ENCODE measurements at places on chromosomes 7 and 10.

DNA sequence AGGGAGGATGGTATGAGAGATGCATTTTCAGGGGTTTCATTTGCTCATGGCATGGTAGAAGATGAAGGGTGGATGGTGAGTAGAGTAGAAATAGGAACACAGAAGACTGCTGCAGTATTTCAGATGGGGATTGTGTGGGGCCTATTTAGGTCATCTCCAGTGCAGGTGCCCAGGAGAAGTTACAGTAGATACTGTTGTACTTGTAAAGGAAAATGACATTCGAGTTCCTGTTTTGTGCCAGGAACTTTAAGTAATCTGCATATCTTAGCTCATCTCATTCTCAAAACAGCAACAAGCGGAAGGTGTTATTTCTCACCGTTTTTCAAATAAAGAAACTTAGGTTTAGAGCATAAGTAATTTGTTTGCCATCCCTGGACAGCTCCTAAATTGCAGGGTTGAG is 156.2 kb downstream of the AUTS2 start:
- no peaks in the 10 kb centered on the region for H3K36me3 ChIP-seq
- no peak overlapping the region for H3K4me3 ChIP-seq
- no peak for DNase-seq
- H3K27ac ChIP-seq: no peak overlapping the region
- no peaks in the 10 kb centered on the region for H3K27me3 ChIP-seq

DNA sequence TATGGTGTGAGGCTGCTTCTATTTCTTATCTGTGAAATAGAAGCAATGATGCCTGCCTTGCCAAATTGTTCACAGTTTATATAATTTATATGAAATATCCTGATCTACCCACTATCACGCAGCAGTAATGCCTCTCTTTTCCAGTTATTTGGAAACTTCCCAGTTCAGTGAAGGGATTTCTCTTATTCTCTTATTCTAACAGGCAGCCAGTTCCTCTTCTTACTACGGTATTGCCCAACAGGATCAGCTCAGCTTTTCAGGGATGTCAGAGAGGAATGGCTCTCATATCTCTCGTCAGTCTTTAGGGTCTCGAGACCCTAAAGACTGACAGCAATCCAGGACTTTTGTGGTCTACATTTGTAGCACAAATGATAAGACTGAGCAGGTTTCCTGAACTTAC is 215.6 kb downstream of the CREB5 start:
- H3K4me3 ChIP-seq: peak overlapping the region; percentile 41
- no peak for DNase-seq
- no peaks in the 10 kb centered on the region for H3K36me3 ChIP-seq

GRCh38 chr7:100567751-100568175 is 5.9 kb downstream of the SAP25 start:
- peaks cover 7% of the 10 kb centered on the region for H3K36me3 ChIP-seq
- peaks cover 42% of the 10 kb centered on the region for H3K4me1 ChIP-seq
- peaks cover 7% of the 10 kb centered on the region for H3K27me3 ChIP-seq
- H3K27ac ChIP-seq: no peak overlapping the region

- H3K27ac ChIP-seq: no peak overlapping the region
- H3K27me3 ChIP-seq: peaks cover 23% of the 10 kb centered on the region
- no peaks in the 10 kb centered on the region for H3K36me3 ChIP-seq
- H3K4me1 ChIP-seq: no peaks in the 10 kb centered on the region
- no peak overlapping the region for H3K4me3 ChIP-seq
Observed at GRCh38 chr10:122713091-122713885, 13.6 kb upstream of the C10orf120 start.

GRCh38 chr7:74175340-74175739 is 1.2 kb downstream of the EIF4H start:
- peaks cover 7% of the 10 kb centered on the region for H3K4me1 ChIP-seq
- H3K4me3 ChIP-seq: peak overlapping the region; percentile 93
- peak; percentile 22 for DNase-seq

DNA sequence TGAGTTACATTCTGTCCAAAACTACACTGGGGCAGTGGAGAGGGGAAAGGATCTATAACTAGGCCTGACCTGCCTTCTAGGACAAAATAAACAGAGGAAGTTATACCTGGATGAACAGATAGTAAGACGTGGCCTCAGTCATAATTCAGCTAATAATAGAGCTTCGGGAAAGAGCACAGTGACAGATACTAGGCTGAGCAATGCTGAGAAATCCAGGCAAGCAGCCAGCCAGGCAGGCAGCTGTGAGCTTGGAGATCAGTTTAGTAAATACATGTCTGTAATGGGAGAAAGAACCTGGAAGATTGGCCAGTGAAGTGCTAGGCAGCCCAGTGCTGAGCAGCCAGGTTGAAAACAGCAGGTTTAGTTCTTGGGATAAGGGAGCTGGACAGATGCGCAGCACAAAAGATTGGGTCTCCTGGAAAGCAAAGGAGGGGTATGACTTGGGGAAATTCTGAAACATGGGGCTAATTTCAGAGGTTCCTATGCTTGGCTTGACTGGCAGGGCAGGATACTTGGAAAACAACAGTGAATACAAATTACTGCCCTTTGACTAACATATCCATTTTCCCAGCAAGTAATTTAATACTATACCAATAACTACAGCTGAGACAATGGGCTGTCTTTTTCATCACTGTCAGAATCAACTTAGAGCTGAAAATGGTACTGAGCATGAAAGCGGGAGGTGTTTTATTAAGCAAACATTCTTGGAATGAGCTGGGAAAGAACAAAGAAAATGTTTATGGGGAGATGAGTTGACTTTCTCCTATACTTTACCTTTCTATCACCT is 140.8 kb downstream of the DGKB start:
- H3K27me3 ChIP-seq: no peaks in the 10 kb centered on the region
- H3K36me3 ChIP-seq: no peaks in the 10 kb centered on the region
- DNase-seq: peak; percentile 50
- no peaks in the 10 kb centered on the region for H3K4me1 ChIP-seq
- no peak overlapping the region for H3K4me3 ChIP-seq
- H3K27ac ChIP-seq: no peak overlapping the region

DNA sequence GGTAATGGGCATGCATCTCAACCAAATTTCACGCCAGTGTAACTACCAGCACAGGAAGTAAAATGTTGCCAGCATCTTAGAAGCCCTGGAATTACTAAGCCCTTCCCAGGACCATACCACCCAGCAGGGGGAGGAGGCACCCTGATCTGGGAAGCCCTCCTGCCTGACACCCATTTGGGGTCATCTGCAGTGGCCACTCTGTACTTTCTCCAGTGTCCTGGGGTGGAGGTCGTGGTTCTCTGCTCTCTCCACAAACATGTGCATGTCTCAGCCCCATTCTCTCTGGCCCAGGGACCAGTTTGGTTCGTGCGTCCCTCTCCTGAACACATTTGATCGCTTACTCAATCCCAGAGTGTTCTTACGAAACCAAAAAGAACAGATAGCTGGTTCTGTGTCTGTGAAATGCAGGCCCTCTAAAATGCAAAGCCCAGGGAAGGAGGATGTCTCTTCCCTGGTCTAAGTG is 9.4 kb upstream of the LRRC27 start:
- peaks cover 26% of the 10 kb centered on the region for H3K4me1 ChIP-seq
- H3K27me3 ChIP-seq: no peaks in the 10 kb centered on the region
- H3K27ac ChIP-seq: peak overlapping the region; percentile 18
- peaks cover 23% of the 10 kb centered on the region for H3K36me3 ChIP-seq
- DNase-seq: peak; percentile 80

- H3K4me3 ChIP-seq: no peak overlapping the region
- no peaks in the 10 kb centered on the region for H3K27me3 ChIP-seq
- H3K36me3 ChIP-seq: no peaks in the 10 kb centered on the region
- peak; percentile 40 for DNase-seq
- peaks cover 4% of the 10 kb centered on the region for H3K4me1 ChIP-seq
Observed at GRCh38 chr10:59907537-59907917, 1.2 kb upstream of the CCDC6 start.

DNA sequence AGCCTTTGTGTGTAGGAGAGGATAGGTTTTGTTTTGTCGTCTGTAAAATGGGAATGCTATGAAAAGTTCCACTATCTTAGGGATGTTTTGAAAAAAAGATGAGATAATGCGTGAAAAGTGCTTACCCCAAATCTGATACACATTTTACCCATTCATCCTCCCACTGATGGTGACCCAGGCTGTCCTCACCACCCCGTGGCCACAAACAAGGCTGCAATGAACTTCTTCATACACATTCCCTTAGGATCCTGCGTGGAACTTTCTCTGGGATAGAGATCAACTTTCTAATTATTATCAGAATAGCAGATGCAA is 399 bp upstream of the OGDHL start:
- no peak overlapping the region for H3K27ac ChIP-seq
- no peak overlapping the region for H3K4me3 ChIP-seq
- peaks cover 24% of the 10 kb centered on the region for H3K27me3 ChIP-seq
- DNase-seq: no peak

- H3K4me1 ChIP-seq: no peaks in the 10 kb centered on the region
- no peak overlapping the region for H3K27ac ChIP-seq
- DNase-seq: peak; percentile 2
- H3K27me3 ChIP-seq: no peaks in the 10 kb centered on the region
- no peak overlapping the region for H3K4me3 ChIP-seq
Observed at GRCh38 chr10:115801457-115801856, 471.5 kb downstream of the GFRA1 start.

DNA sequence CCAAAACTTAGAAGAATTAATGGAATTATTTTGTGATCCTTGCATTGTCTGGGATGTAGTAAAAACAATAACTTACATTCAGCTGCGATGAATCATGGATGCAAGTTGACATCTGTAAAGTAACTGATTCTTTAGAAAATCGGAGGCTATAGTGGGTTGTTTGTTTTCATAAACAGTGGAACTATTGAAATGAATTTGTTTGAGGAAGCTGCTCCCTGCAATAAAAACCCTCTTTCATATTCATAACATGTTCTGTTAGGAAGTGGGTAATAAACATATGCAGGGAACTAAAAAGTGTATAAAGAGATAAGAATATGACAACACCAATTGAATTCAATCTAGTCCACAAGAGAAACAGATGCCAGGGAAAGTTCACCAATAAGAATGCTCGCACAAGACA is 53.6 kb downstream of the AGMO start:
- no peaks in the 10 kb centered on the region for H3K4me1 ChIP-seq
- H3K36me3 ChIP-seq: no peaks in the 10 kb centered on the region
- DNase-seq: peak; percentile 10

Measured in mesenchymal stem cell (in vitro differentiated cells and primary cell).